NCI-H2107 (cell line): ENCODE measurements at places on chromosomes 1 and 21.

GRCh38 chr1:234495231-234495990, 16.4 kb upstream of the TARBP1 start:
- DNase-seq: no peak

GRCh38 chr21:44450999-44451398, 4.3 kb upstream of the LRRC3 start:
- no peak for DNase-seq

- DNase-seq: no peak
Observed at GRCh38 chr1:147245129-147245528, 2.6 kb downstream of the CHD1L start.

DNA sequence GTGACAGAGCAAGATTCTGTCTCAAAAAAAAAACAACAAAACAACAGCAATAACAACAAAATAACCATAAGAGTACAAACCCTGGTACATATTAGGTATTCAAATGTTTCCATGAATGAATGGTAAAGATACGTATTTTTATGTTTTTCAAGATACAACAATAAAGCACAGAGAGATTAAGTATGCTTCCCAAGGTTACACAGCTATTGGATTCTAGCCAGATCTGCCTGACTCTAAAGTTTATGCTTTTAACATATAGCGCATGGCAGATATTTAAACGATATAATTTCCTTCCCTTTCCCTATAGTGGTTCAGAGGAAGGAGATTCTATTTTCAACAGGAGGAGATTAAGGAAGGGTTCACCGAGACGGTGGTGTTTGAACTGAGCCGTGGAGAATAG, 25.5 kb downstream of the RNU5D-1 start:
- no peak for DNase-seq

DNA sequence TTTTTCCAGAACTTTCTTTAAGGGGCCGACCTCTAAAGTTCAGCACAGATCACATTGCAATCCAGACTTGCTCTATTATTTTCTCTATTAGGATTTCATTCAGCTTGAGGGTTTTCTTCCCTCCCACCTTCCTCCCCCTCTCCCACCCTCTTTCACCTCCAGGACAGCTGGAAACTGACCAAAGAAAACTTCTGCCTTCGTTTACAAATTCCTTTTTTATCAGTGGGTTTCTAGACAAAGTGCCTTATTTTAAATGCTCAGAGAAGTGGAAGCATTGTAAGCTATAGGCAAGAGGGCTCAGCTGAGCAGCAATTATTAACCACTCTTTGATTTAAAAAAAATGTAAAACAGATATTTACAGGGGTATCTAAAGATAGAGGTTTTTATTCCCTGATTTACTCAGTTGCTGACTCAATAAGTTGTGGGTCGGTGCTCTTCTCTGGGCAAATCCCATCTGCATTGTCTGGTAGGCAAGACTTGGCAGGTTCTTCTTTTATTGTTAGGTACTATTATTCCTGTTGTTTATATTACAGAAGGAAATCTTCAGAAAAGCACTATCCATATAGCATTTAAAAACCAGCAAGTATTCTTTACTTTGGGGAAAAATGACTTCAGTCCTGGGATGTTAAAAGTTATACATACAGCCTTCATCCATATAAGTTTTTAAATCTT, 277.0 kb upstream of the C1orf105 start:
- no peak for DNase-seq

- DNase-seq: no peak
Observed at GRCh38 chr1:219174460-219175211, 958 bp downstream of the LYPLAL1 start.

DNA sequence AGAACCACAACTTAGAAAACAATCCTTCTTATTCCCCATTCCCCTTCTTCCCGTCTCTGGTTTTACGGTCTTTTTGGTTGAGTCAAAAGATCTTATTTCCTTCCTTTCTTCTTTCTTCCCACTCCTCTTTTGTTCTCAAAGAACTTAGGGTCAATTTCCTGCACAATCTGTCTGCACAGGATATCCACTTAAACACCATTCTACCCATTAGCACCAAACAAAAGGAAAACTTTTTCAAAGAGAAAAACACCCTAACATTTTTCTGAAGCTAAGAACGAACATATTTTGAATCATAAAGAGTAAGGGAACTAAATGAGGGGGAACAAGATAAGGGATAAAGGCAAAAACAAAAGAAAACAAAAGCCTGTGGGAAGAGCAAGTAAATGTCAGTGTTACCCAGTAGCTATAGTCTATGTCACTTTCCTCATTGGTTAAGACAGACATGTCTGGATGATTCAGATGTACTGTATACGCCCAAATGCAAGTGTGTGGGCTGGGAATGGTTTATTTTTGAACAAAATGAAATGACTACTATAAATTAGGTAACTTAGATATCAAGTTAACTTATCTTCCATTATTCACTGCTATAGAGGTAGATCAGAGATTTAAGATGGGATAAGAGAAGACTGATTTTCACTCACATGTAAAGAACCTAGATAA, 59.9 kb downstream of the TOR3A start:
- DNase-seq: no peak

DNA sequence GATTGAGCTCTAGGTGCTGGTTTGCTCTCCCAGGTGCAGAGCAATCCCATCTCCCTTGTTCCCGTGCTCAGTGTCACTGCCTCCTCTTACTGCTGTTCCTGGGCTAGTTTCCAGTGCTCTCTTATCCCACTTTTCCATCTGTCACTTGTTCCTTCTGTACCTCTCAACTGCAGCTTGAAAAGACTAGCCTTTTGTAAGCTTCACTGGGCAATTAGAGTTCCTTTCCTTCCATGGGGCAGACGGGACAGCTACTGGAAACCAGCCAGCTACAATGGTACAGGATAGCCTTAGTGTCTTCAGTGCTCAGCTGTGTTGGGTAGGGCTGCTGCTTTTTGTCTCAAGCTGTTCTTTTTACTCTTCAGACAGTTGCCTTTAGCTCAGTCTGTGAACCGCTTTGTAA, 31.6 kb downstream of the AGT start:
- DNase-seq: no peak

- DNase-seq: no peak
Observed at GRCh38 chr1:64186138-64186897, 17.1 kb upstream of the UBE2U start.

GRCh38 chr1:203907901-203908300, 46.5 kb downstream of the SNRPE start:
- no peak for DNase-seq

- DNase-seq: no peak
Observed at GRCh38 chr1:15408890-15409387, 749 bp upstream of the EFHD2 start.

- DNase-seq: no peak
Observed at GRCh38 chr21:35005560-35006224, 43.4 kb downstream of the RUNX1 start.
